Pulmonary artery endothelial cell (primary cell): ENCODE measurements at places on chromosomes 13 and 19. TPM values are rescaled to one million over a fixed set of nuclear protein-coding genes. Genes with fewer than 3 reads are reported as not detected.

DNA sequence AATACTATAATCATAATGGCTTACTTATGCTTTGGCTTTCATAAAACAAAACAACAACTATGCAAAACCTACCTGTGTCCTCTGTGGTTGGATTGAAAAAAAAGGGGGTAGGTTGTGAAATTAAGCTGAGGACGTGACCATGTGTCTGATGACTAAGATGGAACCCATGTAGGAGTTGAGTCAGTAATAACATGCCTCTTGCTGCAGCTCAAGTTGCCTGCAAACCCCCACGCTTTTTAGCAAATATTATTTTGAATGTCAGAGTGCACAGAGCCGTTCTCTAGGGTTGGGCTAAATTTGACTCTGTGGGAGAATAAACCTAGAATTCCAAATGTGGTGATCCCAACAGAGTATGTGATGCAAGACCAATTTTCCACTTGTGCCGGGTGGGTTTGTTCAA lies 209.3 kb downstream of the KCNRG start:
- DNase-seq, result no peak

DNA sequence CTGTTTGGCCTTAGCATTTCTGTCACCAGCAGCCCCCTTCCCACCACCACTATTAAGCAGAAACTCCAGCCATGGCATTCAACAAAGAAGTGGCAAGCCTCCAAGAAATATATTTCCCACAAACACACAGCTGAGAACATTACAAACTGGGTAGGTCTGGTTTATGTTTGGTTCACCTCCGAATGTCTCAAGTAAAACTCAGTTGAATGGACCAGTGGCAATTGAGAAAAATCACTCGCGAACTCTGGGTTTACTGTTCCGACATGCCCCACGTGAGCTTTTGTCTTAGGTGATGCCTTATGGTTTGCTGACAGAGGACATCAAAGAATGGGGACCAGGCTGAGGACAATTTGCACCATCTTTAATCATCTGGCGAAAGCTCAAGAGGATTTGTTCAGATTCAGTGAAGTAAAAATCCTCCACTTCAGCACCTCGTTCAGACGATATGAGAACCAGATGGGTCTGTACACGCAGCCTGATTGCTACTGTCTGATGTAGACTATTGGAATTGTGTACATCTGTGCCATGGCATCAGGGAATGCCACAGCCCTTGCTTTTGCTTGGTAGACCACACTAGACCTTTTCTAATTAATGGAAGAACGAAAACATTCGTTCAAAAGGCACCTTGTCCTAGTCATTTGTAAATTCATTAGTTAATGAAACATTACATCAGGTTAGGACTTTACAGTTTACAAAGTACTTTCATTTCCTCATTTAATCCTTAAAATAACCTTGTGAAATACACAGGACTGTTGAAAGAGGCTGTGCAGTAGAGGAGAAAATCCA lies 59.4 kb downstream of the SLC10A2 start:
- DNase-seq, result no peak

DNA sequence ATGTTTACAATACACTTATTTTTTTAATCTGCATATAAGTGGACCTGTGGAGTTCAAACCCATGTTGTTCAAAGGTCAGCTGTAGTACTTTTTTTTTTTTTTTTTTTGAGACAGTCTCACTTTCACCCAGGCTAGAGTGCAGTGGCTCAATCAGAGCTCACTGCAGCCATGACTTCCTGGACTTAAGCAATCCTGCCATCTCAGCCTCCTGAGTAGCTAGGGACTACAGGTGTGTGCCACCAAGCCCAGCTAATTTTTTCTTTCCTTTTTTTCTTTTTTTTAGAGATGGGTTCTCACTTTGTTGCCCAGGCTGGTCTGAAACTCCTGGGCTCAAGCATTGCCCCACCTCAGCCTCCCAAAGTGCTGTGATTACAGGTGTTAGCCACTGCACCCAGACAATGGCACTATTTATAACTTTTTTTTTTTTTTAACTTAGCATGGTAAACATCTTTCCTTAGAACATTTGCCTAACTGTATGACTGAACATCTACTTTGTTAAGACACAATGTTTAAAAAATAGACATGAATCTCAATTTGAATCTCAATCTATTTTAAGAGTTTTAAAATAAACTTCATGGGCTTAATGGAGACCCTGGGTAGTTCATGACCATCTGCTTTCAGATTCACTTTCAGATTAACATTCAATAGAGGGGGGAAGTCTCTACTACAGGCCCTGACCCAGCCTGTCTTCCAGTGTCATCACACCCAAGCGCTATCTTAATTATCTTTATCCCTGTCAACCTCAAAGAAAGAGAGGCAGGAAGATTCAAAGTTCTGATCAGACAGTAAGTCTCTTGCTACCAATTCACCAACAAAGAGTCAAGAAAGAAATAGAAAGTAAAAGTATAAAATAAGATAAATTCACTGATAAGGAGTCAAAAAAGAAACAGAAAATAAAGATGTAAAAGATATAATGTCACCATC lies 97.7 kb upstream of the DOCK9 start:
- DNase-seq, result no peak

DNA sequence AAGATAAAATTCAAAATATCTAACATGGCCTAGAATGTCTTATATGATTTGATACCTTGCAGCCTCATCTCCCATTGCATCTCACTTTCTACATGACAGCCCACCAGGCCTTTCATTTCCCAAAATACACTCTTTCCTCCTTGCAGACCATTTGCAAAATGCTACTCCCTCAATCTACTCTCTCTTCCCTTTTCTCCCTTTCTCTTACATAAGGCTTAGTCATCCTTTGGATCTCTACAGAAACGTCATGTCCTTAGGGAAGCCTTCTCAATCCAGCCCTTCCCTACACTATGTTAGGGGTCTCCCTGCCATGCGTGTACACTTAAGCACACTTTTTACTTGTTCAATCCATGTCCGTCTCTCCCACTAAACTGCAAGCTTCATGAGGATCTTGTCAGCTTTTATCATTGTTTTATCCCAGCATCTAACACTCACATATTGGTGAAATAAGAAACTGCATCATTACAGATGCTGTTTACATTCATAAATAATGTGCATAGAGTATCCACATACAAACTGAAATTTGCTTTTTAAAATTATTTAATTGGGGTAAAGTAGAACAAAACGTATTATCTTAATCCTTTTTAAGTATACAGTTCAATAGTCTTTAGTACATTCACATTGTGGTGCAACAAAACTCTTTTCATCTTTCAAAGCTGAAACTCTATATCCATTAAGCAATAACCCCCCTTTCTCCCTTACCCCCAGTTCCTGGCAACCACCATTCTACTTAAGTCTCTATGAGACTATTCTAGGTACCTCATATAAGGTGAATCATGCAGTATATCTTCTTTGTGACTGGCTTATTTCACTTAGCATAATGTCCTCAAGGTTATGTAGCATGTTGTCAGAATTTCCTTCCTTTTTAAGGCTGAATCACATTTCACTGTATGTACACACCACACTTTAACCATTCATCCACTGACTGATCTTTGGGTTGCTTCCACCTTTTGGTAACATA lies 11.5 kb upstream of the WBP4 start:
- no peak for DNase-seq

The DMKN gene
- total RNA-seq, result not detected in 2 replicates

GRCh38 chr19:34244611-34245299 lies 9.6 kb upstream of the GARRE1 start:
- no peak for DNase-seq
